A673 (cell line): ENCODE measurements at places on chromosomes 1 and 21.

GRCh38 chr1:42978317-42979035 lies 19.8 kb upstream of the SLC2A1 start:
- no peak for DNase-seq
- H3K27ac ChIP-seq: no peak overlapping the region
- H3K4me3 ChIP-seq: no peak overlapping the region
- peaks cover 10% of the 10 kb centered on the region for H3K4me1 ChIP-seq

- H3K4me3 ChIP-seq: no peak overlapping the region
- no peak overlapping the region for H3K27ac ChIP-seq
- DNase-seq: no peak
- H3K4me1 ChIP-seq: no peaks in the 10 kb centered on the region
Observed at GRCh38 chr1:42392255-42392654, 11.7 kb downstream of the RIMKLA start.

DNA sequence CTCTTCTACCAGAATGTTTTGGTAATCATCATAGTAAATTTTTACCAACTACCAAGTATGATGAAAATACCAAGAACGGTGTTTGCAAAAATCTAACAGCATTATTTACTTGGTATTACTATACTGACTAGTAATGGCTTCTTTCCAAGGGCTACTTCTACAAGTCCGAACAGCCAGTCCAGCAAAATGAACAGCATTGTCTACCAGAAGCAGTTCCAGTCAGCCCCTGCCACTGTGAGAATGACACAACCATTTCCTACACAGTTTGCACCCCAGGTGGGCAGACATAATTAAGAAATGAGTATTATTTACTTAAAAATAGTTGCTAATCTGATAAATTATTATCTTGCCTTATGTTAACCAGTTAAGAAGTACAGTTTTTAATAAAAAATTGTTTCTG lies 33.8 kb upstream of the MYOCOS start:
- DNase-seq: no peak
- no peak overlapping the region for H3K4me3 ChIP-seq
- H3K4me1 ChIP-seq: peaks cover 4% of the 10 kb centered on the region
- no peak overlapping the region for H3K27ac ChIP-seq

GRCh38 chr1:212938846-212939245 lies 11.5 kb upstream of the VASH2 start:
- H3K36me3 ChIP-seq: no peaks in the 10 kb centered on the region
- no peaks in the 10 kb centered on the region for H3K27me3 ChIP-seq
- H3K27ac ChIP-seq: no peak overlapping the region
- DNase-seq: no peak
- H3K4me3 ChIP-seq: no peak overlapping the region
- H3K4me1 ChIP-seq: no peaks in the 10 kb centered on the region

DNA sequence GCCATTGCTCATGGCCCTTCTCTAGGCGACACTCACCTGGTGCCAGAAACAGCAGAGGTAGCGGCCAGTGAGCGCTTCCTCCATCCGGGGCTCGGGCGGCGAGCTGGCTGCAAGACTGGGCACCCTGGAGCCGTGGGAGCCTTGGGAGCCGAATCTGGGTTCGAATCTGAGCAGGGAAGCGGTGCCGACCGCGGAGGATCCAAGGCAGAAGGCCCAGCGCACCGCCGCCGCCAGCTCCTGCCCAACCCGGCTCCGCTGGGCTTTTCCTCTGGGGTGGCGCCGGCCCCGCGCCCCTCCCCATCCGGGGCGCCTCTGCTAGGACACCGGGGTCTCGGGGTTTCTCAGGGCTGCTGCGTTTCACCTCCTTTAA lies 1.7 kb upstream of the PRDM16 start:
- DNase-seq: no peak
- H3K4me3 ChIP-seq: no peak overlapping the region
- H3K27ac ChIP-seq: no peak overlapping the region
- H3K36me3 ChIP-seq: no peaks in the 10 kb centered on the region
- H3K4me1 ChIP-seq: no peaks in the 10 kb centered on the region
- peaks cover 92% of the 10 kb centered on the region for H3K27me3 ChIP-seq

DNA sequence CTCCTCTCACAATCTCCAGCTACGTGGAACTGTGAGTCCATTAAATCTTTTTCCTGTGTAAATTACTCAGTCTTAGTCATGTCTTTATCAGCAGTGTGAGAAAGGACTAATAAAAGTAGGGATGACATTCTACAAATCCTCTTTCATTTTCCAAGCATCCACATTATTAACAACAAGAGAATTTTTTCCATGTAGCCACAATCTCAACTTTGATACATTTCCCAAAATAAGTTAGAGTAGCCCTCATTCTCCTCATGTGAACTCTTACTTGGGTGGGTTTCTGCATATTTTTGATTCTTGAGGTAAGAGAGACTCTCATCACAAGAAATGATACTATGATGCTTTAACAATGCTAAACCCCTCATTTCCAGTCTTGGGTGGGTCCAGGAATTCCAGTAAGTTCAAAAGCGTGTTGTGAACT lies 52.8 kb downstream of the TNFSF18 start:
- DNase-seq: no peak
- H3K36me3 ChIP-seq: no peaks in the 10 kb centered on the region
- no peaks in the 10 kb centered on the region for H3K4me1 ChIP-seq
- H3K27ac ChIP-seq: no peak overlapping the region

- H3K4me3 ChIP-seq: no peak overlapping the region
- DNase-seq: peak; percentile 81
- H3K36me3 ChIP-seq: peaks cover 43% of the 10 kb centered on the region
- H3K27ac ChIP-seq: peak overlapping the region; percentile 45
- H3K4me1 ChIP-seq: peaks cover 32% of the 10 kb centered on the region
Observed at GRCh38 chr1:64686828-64687724, 57.8 kb upstream of the RAVER2 start.

GRCh38 chr1:223651291-223651991 lies 14.1 kb downstream of the CAPN8 start:
- no peaks in the 10 kb centered on the region for H3K36me3 ChIP-seq
- H3K4me1 ChIP-seq: no peaks in the 10 kb centered on the region
- H3K27me3 ChIP-seq: no peaks in the 10 kb centered on the region
- no peak overlapping the region for H3K4me3 ChIP-seq
- no peak for DNase-seq

- H3K27ac ChIP-seq: no peak overlapping the region
- H3K4me3 ChIP-seq: no peak overlapping the region
Observed at GRCh38 chr21:40699366-40699765, 147.6 kb downstream of the DSCAM start.

DNA sequence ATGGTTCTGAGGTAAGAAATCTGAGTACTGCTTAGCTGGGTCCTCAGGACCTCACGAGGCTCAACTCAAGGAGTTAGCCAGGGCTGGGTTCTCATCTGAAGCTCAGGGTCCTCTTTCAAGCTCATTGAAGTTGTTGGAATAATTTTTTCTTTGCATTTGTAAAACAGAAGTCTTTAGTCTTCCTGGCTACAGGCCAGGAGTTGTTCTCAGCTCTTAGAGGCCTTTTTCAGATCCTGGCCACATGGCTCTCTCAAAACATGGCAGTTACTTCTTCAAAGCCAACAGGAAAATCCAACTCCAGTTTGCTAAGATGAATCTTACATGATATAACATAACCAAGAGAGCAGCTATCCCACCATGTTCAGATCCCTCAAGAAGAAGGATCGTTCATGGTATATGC lies 92.3 kb upstream of the CHODL start:
- no peak overlapping the region for H3K4me3 ChIP-seq
- no peaks in the 10 kb centered on the region for H3K27me3 ChIP-seq
- H3K27ac ChIP-seq: no peak overlapping the region
- H3K4me1 ChIP-seq: no peaks in the 10 kb centered on the region
- no peak for DNase-seq

DNA sequence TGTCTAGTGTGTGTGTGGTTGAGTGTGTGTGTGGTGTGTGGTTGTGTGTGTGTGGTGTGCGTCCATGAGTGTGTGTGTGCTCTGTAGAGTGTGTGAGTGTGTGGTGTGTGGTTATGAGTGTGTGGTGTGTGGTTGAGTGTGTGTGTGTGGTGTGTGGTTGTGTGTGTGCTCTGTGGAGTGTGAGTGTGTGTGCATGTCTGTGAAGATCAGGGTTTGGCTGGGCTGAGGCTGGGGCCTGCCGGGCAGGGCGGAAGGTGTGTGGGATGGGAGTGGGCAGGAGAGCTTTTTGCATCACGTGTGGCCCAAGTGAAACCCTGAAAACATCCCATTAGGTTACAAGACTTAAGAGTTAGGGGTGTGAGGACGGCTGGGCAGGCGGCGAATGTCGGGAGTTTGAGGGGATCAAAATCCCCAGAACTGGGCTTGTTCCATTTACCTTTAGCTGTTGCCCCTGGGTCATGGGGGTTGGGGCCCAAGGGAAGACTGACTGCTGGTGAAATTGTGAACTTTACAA lies 2.9 kb upstream of the FCMR start:
- H3K4me1 ChIP-seq: no peaks in the 10 kb centered on the region
- no peaks in the 10 kb centered on the region for H3K36me3 ChIP-seq
- DNase-seq: no peak
